ENCODE measurements at places on chromosomes 6 and 20. TPM values are rescaled to one million over a fixed set of nuclear protein-coding genes. Genes with fewer than 3 reads are reported as not detected.

GRCh38 chr6:45795678-45796077 is 220.0 kb downstream of the CLIC5 start:
- DNase-seq, result peak; percentile 21

- no peak for DNase-seq
Observed at GRCh38 chr6:31321820-31322219, 35.2 kb downstream of the HLA-B start.

DNA sequence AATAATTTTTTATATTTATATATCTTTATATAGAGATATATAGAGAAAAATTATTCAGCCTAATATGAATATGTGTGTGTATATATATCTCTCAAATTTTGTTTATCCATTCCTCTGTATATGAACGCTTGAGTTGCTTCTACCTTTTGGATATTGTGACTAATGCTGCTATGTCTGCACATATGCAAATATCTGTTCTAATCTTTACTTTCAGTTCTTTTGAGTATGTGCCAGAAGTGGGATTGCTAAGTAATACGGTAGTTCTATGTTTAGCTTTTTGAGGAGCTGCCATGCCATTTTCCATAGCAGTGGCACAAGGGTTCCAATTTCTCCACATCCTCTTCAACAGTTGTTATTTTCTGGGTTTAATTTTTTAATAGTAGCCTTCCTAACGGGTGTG is 72.8 kb upstream of the CEP85L start:
- DNase-seq, result peak; percentile 49

- DNase-seq, result no peak
Observed at GRCh38 chr20:58044931-58045555, 183.4 kb downstream of the ANKRD60 start.

DNA sequence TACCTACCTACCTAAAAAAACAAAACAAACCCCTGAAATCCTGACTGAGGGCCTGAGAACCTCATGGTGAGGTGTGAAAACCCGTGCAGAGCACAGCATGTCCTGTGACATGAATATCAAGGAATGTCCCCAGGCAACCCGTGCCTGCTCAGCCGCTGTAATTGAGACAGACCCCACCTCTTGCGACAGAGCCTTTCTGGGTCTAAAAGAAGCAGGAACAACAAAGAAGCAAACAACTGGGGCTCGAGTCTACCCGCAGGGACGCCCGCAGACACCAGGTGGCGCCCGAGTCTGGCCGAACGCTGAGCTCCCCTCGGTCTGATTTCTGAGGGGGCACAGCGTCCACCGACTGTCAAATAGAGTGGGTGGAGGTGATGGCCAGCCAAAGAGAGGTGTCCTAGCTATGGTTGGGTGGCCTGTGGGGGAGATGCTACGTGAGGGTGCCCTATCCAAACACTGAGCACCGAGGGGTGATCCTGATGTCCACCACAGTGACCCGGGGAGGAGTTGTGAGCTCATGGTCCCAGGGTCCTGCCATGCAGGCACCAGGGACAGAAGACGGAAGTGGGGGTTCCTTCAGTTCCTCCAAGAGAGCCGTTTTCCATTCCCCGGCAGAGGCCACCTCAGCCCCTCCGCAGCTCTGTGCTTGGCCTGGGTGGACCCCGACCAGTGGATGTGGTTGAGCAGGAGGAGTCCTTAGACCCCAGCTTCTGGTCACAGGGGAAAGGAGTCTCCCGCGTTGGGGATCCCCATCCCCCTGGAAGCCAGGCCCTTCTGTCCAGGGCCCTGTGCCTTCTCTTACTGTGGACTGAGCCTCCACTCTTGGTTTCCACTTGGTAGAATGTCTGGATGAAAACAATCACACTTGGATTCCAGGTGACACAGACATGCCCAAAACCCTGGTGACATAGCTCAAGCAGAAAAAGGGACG is 268.2 kb downstream of the CDC5L start:
- DNase-seq, result peak; percentile 68

- no peak for DNase-seq
Observed at GRCh38 chr6:167849846-167850459, 23.2 kb downstream of the AFDN start.

The CSNK2B gene
- 84.9 TPM for polyA plus RNA-seq

The TINAG gene
- not detected for polyA plus RNA-seq

The ZSWIM3 gene
- polyA plus RNA-seq, result 3.4 TPM

The TP53TG5 gene
- polyA plus RNA-seq, result 0.14 TPM

The POLR3F gene
- 11.2 TPM for polyA plus RNA-seq

The PLCB4 gene
- 8.2 TPM for polyA plus RNA-seq
